ENCODE measurements at places on chromosomes 1 and 21.

- DNase-seq = no peak
Observed at GRCh38 chr1:94772230-94772641, 47.9 kb upstream of the SLC44A3 start.

GRCh38 chr1:54479841-54480524 is 68.0 kb upstream of the ACOT11 start:
- DNase-seq = no peak

DNA sequence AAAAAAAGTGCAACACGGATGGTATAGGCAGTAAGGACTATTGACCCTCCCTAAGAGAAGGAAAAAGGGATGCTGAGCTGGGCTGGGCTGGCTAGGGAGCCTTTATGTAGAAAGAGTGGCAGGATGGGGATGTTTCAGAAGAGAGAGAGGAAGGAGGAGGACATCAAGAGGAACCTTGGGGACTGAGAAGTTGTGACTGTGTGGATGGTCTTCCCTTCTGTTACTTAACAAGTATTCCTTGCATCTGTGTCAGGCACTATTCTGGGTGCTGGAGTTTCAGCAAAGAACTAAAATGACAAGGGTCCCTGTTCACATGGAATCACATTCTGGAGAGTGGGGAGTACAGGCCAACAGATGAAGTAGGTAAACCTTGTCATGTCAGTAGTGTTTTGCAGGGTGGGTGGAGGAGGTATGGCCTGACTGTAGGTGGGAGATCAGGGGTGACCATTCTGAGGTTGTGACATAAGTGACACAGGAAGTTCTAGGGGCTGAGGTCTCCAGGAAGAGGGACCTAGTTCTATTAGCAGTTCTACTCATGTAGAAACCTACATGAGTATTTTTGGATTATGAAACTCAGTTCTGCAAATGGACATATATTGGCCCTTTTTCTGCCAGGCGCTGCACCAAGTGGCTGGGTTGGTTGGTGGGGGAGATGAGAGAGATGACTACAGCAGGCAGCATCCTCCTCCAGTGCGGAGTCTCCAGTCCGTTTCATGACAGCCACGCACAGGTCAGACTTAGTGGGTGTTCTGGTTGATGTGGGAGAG is 53.8 kb downstream of the PRDM2 start:
- DNase-seq = no peak

- DNase-seq = no peak
Observed at GRCh38 chr1:164804366-164804765, 245.4 kb downstream of the PBX1 start.

DNA sequence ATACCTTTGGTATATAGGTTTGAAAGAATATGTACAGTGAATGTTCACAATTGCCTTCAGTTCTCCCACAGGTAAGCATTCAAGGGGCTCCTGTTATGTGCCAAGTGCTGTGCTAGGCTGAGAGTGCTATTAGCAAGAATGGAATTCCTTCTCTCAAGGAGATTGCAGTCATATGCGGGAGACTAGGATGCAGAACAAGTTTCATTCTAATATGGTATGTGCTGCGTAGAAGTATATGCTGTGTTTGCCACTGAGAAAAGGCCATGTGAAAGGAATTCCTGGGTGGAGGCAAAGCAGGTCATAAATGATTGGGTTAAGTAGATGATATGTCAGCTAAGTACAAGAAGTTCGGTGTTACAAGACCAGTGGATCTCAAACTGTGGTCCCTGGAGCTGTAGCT is 303.0 kb downstream of the GPATCH2 start:
- DNase-seq = no peak

DNA sequence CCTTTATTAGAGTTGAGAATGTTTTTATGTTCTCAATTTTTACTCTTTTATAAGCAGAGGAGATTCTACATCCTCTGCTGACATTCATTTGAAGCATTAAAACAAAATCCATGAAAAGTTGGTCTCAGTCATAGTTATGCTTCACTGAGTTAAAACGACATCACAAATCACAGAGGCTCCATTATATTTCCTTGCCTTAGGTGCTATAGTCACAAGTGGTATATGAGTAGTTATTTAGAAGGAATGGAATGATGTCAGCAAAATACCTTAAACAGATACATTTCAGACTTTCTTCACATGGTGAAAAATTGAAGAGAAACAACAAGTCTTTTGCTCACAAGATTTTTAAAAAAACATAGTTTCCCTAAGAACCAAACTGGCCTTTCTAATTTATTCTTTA is 11.7 kb upstream of the METTL13 start:
- no peak for DNase-seq

DNA sequence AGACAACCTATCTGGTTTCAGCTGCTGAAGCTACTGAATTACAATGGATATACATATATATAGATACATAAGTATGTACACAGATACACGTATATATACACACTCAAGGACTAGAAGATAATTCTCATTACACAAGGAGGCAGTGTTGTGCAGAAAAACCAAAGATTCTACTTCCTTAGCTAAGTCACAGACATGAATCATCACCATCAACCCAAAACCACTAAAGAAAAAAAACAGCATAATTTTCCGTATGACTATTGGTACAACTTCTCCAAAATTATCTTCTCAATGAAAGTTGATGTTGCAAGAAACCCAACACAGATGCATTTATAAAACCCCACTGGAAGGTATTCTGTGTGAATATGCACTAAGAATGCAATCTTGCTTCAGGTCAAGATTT is 36.8 kb upstream of the RPF1 start:
- DNase-seq = peak; percentile 46

DNA sequence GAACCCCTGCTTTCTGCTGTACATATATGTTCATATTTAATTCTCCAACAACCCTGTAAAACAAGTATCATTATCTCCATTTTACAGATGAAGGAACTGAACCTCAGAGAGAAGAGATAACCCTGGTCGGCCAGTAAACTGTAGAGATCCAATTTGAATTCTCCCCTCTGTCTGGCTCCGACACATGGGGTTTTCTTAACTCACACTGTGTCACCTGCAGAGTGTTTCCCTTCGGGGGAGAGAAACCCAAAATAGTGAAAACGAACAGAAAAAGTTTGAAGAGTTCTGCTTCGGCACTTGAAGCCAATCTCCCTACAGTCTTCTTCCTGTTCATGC is 17.4 kb upstream of the BCAR3 start:
- no peak for DNase-seq

DNA sequence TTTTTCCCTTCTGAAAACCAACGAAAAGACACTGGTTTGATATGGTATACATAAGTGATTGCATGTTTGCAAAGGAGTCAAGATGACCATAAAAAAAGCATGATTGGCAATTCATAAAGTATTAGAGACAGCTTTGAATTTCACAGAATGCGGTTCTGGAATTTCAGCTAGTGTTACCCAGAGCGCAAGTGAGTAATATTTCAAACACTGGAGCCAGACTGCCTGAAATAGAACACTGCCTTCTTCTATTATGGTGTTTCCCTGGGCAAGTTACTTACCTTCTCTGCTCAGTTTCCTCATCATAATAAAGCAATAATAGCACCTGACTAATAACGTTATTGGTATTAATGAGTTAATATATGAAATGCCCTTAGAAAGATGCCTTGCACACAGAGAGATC is 54.7 kb downstream of the NEGR1 start:
- no peak for DNase-seq

DNA sequence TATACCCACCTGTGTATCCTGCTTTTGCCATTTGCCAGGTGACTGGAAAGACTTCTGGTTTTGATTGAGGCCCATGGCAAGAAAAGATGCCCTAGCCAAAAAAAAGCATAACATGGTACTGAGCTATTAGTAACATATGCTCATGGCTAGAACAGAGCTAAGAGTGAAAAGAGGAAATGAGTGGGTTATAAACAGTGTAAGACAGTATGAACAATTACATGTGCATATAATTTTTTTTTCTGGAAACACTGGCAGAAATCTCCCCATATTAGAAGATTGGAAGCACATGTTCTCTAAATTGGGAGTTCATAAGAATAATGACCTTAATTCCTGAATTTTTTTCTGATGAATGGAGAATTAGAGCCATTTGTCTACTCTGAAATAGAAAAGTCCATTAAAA is 41.2 kb upstream of the PDC start:
- DNase-seq = no peak

GRCh38 chr1:44072204-44072603 is 40.9 kb upstream of the SLC6A9 start:
- peak; percentile 83 for DNase-seq

- no peak for DNase-seq
Observed at GRCh38 chr1:214991691-214992315, 90.7 kb upstream of the KCNK2 start.

DNA sequence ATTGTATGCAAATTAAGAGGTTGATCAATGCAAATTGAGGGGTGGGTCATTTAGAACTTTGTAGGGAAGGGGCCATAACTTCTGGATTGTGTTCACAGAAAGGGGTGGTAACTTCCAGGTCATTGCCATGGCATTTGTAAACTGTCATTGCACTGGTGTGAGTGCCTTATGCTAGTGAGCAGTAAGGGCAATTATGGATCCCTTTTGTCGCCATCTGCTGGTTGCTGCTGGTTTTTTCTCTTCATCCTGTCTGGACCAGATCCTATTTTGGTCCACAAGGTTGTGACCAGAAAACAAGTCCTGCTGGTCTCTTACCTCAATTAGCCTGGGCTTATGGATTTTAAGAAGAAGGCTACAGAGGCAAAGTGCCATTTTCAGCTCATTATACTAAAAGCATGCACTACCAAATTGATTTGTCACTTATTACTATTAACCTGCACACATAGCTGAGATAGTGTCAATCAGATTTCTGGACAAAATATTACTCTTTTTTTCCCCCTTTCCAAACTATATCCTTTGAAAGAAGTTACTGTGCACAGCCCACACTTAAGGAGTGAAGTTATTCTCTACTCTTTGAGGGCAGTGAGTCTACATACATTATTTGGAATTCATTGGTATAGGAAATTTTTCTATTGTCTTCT is 196.2 kb downstream of the ZC3H11B start:
- DNase-seq = no peak

GRCh38 chr21:16587141-16587581 is 857.4 kb downstream of the USP25 start:
- DNase-seq = peak; percentile 35

DNA sequence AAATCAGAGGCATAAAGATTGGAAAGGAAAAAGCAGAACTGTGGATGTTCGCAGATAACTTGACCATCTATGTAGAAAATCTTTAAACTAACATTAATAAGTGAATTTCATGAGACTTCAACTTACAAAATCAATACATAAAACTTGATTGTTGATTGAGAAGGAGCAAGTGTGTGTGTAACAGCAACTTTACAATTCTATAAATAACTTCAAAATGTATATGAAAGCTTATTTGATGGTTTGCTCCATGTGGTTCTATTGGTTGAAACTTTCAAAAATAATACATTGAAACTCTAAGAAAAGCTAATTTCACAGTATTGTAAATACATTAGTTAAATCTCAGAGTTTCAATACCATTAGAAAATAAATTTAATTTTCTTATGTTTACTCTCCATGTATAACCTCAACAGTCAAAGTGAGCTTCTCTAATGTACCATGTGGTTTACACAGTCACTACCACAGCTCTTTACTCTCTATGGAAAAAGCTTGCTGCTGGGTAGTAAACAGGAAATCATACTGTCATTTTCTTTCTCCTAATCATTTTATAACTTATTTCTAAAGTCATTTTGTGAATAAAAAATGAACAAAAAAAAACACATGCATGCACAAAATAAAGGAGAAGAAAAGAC is 12.0 kb downstream of the AKT3 start:
- no peak for DNase-seq

DNA sequence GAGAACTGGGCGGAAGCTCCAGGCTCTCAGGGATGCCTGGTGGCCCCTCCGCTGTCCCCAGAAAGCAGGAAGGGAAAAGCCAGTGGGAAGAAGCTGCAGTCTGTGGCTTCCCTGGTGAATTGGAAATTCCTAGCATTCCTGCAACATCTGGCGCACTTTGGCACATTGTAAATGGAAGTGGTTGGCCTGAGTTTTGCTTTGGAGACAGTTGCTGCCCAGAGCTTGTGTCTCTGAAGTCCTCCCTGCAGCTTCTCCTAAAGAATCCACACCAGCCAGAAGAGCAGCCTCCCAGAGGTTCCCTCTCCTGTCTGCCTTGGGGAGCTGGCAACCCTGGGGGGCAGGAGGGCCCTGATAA is 48.2 kb downstream of the ARHGEF10L start:
- DNase-seq = no peak

DNA sequence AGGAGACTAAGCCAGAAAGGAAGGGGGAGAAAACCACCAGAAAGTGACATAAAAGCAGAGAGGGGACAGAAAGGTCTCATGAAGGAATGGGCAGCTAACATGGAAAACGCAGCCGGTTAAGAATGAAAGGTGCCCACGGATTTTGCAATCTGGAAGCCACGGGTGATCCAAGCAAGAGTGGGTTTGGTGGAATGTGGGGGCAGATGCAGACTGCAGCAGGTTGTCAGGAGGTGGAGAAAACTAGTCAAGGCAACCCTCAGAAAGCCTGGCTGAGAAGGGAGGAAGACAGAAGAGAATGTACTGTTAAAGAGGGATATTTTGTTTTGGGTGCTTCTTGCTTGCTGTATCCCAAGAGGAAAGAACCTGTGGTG is 12.6 kb upstream of the SMIM12 start:
- DNase-seq = no peak

DNA sequence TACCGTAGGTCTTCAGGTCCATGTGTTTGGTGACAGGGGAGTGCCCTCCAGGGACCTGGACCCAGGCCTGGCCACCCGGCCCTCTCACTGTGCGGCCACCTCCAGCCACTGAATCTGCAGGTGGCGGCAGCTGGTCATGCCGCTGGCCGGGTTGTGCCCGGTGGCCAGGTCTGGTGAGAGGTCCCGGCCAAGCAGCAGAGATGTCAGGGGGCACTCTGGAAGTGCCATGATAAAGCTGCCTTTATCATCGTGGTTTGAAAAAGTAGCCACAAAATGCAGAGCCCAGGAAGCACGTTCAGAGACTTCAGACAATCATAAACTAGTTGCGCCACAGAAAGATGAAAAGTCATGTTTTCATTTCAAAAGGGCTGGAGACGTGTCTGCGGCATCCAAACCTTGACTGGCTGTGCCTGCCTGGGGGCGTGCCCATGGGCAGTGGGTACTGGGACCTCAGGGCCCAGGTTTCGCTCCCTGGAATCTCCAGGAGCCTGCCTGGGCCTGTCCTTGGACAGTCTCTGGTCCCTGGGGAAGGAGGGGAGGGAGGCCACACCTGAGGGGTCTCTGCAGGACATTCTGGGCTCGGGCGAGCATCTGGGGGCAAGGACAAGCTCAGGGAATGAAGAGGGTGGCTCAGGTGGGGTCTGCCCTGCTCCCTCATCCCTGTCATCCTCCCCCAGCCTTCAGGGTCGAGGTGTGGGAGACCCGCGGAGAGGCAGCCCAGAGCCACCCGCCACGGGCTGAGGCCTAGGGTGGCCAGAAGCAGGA is 44.9 kb downstream of the COL18A1 start:
- no peak for DNase-seq

- no peak for DNase-seq
Observed at GRCh38 chr1:53076165-53076564, 14.2 kb downstream of the PODN start.

DNA sequence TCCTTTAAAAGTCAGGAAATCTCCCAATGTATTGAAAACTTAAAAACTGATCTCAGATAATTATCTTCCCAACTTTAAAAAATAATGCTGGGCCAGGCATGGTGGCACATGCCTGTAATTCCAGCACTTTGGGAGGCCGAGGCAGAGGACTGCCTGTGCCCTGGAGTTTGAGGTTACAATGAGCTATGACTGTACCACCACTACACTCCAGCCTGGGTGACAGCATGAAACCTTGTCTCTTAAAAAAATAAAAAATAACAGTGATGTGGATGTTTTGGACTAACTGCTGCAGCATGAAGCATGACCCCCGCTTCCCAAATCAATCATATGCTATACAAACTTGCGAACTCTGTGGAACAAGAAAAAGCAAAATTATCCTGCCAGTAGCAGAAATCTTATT is 186.3 kb downstream of the RERE start:
- no peak for DNase-seq

Measured in retinal pigment epithelial cell (primary cell).